Stimulated activated CD4-positive, alpha-beta T cell treated with anti-CD3 and anti-CD28 coated beads, Interleukin-1b, Interleukin-23, amount 100 ng/mL, for 1 hour (primary cell): ENCODE measurements at places on chromosomes 3 and 15.

DNA sequence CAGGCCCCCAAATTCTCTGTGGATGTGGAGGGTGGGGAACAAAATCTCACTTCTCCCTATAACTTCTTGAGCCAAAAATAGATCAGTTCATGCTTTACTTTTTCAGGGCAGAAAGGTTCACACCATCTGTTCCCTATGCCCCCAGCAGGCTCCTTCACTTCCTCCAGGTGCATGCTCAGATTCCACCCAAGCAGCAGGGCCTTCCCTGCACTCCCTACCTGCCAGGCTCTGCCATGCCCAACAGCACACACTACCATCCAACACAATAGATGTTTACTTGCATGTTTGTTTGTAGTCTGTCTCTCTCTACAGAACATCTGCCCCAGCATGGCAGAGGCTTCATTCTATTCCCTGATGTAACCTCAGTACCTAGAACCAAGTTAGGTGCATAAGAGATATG is 43.3 kb downstream of the GABRB3 start:
- DNase-seq, result no peak

GRCh38 chr3:71489315-71489761 is 94.2 kb downstream of the FOXP1 start:
- DNase-seq, result no peak

GRCh38 chr15:70503798-70504298 is 259.5 kb downstream of the UACA start:
- DNase-seq, result no peak

DNA sequence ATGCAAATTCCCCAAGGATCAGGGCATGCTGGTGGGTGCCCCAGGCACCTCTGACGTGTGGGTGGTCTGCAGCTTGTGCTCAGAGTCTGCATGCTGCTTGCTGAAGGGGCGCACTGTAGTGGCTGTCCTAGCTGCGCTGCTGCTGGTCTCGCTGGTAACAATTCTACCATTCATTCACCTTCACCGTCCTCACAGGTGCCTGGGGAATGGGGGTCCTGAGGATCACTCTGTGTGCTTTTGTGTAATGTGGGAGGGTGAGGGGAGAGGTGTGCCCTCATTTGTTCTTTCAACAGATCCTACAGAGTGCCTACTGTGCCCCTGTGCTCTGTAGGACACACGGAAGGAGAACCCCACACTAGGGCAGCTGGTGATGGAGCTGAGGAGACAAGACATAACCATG is 2.1 kb upstream of the ITGA11 start:
- DNase-seq, result no peak

DNA sequence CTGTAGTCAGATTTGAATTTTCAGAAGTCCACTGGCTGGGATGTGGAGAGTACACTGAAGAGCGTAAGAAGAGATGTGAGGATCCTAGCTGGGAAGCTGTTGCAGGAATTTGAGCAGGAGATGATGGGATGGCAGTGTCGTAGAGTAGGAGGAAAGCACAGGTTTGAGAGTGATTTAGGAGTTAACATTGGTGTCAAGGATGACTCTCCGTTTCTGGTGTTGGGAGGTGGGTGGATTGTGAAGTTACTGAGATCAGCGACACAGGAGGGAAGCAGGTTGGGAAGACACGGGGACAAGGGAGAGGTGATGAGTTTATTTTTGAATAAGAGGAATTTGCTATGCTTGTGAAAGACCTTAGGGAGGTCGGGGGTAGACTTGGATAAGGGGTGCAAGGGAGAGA is 434.2 kb upstream of the TPM1 start:
- no peak for DNase-seq

DNA sequence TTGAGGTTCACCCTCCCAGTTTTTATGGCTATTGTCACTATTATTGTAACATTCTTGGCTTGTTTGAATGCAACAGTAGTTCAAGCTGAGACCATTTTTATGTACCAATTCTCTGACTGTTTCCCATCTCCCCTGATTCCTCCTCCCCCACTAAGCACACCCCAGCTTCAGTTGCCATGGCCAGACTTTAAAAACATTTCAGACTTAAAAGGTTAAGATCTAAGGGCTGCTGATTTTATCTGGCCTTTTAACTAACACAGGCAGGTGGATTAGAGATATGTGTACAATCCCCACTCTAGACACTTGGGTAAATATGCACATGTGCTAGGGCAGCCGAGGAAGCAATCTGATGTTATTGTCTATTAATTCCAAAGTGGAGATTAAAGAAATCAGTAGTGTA is 386.3 kb upstream of the NR2F2 start:
- no peak for DNase-seq

DNA sequence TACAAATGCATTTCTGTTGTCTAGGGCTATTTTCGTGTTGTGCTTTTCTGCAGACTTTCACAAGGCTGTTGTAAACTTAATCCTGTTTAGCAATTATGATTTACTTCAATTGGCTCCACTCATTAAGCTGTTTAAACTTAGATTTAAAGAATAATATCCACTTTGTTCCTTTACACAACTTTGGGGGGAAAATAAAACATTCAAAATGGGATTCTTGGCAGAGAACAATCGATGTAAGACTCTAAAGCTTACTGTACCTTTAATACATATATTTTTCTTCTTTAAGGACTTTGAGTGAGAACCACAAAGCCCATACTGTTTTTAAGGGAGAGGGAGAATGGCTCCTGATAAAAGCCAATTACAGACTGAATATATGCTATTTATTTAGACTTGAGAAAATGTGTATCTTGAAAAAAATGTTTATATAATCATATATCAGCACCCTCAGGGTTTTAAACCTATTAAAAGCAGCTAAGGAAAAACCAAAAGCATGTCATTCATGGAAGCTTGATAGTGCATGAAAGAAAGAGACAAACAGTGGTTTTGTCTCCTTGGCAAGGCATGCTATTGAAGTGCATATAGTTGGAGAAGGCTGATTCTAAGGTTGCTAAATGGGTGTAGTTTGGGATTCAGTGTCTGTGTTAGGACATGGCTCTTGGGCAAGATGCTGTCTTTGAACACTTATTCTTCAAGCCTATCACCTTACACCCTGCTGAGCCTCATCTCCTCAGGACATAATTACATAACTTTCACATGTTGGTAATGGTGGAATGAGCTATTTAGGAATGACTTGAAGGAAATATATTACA is 293.4 kb upstream of the TBC1D5 start:
- no peak for DNase-seq

DNA sequence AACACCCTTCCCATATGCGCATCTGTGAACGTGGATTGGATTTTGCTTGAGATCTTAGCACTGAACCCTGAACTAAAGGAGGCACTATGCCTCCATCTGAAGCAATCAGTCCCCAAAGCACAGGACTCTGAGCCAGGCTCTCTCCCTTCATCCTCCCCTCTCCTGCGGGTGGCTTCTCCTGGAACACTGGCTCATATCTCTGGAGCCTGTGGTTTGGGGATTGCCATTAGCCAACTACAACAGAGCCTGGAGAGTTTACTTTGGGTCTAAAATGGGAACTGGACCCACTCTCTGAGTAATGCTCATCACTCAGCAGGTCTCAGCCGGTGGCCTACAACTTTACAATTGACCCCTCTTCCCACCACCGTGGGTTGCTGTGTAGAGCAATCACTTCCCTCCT is 190.8 kb upstream of the HES1 start:
- no peak for DNase-seq

DNA sequence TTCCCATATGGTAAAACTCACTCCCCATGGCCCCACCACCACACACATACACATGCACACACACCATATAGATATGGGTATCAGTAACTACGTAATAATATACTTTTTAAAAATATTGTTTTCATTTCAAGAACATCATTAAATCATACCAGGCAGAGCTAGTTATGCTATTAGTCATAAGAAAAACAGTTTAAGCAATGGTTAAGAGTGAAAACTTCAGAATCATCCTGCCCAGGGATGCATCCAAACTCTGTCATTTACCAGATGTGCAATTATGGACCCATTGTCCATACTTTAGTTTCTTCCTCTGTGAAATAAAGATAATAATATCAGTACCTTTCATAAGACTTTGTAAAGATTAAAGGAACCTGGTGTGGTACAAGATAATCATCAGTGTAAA is 608.3 kb downstream of the RBMS3 start:
- no peak for DNase-seq

DNA sequence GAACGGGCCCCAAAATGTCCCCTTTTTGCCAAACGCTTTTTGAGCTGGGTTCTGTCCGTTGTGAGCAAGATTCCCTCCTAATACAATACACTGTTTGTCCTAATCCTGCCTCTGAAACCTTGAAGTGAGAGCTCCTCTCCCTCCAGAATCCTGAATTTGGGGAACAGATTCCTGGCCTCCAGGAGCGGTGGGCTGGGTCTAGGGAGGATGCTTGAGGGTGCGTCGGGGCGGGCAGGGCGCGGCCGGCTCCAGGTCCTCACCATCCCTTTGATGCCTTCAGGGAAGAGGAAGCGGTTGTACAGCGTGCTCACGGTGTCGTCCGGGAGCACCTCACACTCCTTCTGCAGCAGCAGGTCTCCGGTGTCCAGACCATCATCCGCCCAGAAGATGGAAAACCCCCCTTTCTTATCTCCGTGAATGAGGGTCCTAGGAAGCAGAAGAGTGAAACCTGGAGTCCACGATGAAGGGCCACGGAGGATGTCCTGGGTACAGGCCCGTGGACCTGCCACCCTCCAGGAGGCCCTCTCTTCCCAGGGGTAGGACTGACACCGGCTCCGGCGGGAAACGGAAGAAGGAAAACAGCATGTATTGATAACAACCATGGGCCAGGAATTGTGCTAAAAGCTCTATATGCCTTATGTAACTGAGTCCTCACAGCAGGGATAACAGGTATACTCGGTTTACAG is 23.2 kb downstream of the ALDH1L1 start:
- DNase-seq, result no peak

GRCh38 chr3:60514085-60514649 is 737.1 kb downstream of the FHIT start:
- DNase-seq, result no peak

GRCh38 chr3:20055020-20055775 is 15.0 kb downstream of the KAT2B start:
- no peak for DNase-seq

- no peak for DNase-seq
Measured at GRCh38 chr3:71002298-71002697, 581.2 kb downstream of the FOXP1 start.

GRCh38 chr15:48493763-48494225 is 151.7 kb downstream of the FBN1 start:
- no peak for DNase-seq

- no peak for DNase-seq
Measured at GRCh38 chr3:54511766-54512365, 389.5 kb downstream of the CACNA2D3 start.

DNA sequence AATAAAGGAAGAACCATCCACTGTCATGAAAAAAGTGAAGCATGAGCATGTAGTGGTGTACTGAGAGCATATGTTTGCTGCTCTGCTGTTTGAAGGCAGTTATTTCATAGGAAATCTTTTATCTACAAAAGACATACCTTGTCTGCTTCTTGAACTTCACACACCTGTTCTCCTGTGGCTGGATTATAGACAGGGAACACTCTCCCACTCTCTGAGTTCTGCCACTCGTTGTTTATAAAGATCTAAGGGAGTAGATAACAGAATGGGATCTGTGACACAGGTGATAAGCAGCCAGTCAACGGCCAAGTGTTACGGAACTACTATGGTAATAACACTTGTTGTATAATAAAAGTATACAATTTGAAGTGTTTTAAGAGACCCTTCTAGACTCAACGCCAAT is 51.5 kb downstream of the ALDH1A2 start:
- DNase-seq, result no peak

- DNase-seq, result no peak
Measured at GRCh38 chr15:81478354-81478753, 104.3 kb upstream of the TMC3 start.

DNA sequence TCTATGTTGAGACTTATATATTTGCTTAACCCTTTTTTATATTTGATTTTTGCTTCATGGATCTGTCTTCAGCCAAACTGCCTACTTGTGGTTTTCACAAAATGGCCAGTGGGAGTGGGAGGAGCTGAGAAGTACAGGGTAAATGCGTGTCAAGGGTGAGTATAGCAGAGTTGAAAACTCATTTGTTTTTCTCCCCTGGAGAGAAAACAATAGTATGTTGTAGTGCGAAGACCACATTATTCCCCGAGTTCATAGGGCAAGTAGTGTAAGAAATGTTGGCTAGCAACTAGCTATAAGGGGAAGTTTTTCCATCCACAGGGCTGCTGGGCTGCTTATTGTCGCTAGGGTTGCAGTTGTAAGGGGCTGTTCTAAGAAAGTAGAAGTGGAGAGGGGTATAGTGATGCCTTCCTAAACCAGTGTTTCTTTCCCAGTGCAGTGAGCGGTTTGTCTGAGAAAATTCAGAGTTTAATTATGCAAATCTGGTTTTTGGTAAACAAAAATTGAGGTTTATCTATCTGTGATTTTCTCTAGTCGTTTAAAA is 153.8 kb upstream of the AZI2 start:
- no peak for DNase-seq

DNA sequence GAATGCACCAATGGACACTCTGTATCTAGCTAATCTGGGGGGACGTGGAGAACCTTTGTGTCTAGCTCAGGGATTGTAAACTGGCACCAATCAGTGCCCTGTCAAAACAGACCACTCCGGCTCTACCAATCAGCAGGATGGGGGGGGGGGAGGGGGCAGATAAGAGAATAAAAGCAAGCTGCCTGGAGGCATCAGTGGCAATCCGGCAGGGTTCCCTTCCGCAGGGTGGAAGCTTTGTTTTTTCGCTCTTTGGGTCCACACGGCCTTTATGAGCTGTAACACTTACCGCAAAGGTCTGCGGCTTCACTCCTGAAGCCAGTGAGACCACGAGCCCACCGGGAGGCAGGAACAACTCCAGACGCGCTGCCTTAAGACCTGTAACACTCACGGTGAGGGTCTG is 827.1 kb downstream of the PLOD2 start:
- no peak for DNase-seq

- no peak for DNase-seq
Measured at GRCh38 chr15:45539680-45540079, 17.1 kb upstream of the SLC30A4 start.

DNA sequence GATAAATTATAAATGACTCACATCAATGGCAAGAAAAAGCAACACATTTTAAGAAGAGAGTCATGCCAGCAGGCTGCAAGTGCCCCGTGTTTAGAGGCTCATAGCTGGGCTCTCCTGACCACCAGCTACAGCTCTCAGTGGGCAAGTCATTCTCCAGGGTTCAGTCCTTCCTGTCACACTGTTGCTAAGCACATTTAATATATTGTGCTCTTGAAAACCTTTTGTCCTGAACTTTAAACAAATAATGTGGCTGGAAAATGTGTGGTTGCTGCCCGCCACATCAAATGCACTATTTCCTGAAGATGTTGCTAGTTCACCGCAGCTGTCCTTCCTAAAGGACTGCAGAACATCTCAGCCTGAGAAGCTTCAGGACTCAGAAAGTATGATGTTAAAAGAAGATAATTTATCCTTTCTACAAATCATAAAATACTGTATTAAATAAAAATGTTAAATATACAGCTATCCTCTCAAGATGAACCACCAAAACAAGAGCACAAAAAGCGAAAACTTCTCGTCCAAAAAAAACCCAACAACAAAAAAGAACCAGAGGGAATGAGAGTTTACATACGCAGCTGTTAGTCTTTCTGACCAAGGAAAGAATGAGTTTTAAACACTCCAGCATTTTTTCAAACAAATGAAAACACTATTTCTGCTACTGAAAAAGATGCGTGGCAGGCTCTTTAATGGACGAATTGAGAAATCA is 951 bp downstream of the TARS3 start:
- DNase-seq, result no peak
